Stimulated activated CD8-positive, alpha-beta memory T cell treated with anti-CD3 and anti-CD28 coated beads, Interleukin-15, amount 100 ng/mL, for 4 hours (primary cell): ENCODE measurements at places on chromosomes 13 and 19.

- no peak for DNase-seq
Observed at GRCh38 chr13:81714513-81714912, 1373.6 kb upstream of the SPRY2 start.

DNA sequence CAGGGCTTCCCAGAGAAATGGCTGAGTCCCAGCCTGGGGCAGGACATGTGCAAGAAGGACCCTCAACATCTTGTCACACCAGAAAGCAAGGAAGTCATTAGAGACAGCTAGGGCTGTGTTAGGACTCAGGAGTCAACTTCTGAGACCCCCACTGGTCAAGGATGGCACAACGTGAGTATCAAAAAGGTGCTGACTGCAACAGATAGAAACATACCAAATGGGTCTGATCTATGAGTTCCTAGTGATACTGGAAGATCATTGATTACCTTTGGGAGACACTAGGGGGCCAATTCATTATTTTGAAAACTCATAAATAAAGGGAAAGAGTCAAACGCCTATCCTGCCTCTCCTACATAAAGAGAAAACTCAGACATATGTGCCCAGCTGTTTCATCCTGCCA lies 73.5 kb upstream of the GJB6 start:
- DNase-seq, result no peak

DNA sequence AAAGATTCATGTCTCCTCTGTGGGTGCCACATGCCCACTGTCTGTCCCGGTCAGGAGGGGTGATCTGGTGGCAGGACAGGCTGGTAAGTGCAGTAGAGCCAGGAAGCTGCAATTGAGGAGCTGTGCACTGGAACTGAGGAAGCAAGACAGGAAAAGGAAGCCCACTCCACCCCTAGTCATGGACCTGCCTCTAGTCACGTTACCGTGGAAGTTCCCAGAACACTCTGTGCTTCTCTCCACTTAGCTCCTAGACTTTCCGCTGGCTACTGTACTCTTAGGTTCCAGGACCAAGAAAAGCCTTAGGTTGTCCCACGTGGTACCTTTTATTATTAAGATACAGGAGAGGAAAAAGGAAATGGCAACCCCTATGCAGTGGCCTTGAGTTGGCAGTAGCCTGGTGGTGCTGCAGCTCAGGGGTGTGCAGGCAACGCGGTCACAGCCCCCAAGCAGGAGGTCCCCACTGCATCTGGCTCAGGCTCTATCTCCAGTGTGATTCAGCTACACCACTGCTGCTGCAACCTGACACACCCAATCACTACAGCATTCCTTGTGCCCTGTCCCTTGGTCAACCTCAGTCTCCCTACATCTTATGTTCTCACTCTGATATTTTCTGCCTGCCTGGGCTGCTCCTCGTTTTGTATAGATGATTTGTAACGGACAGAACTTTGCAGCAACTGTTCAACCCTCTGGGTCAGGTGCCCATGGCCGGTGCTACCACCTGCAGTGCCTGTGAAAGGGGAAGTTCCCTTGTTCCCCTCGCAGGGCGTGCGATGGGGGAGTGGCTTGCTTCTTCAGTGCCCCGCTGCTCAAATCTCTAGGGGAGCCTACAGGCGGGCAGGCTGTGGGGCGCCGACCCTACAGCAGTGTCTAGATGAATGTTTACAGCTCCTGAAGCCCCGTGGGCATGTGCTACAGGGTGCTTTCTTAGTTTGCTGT lies 24.4 kb upstream of the GPR12 start:
- DNase-seq, result no peak

DNA sequence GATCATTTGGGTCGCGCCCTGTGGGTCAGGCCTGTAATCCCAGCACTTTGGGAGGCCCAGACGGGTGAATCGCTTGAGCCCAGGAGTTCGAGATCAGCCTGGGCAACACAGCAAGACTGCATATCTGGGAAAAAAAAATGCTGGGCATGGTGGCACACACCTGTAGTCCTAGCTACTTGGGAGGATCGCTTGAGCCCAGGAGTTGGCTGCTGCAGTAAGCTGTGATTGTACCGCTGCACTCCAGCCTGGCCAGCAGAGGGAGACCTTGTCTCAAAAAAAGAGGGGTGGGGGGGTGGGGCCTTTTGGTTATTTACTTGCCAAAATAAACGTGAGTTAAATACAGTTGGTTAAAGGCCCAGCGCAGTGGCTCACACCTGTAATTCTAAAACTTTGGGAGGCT lies 9.8 kb upstream of the ZNF544 start:
- no peak for DNase-seq

DNA sequence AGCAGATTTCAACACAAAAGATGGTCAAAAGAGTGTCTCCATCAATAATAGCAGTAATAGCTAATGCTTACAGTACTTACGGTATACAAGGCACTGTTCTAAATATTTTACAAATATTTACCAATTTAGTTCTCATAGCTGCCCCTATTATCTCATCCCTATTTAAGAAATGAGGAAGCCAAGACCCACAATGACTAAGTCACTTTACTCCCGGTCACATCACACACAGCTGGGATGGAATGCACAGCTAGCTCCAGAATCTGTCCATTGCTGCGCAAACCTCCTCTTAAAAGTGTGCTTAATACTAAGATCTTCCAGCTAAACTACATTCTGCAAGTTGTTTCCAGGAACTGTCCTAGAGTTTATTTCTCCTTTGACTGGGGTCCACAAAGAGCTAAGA lies 63.4 kb downstream of the RAP2A start:
- DNase-seq, result no peak

DNA sequence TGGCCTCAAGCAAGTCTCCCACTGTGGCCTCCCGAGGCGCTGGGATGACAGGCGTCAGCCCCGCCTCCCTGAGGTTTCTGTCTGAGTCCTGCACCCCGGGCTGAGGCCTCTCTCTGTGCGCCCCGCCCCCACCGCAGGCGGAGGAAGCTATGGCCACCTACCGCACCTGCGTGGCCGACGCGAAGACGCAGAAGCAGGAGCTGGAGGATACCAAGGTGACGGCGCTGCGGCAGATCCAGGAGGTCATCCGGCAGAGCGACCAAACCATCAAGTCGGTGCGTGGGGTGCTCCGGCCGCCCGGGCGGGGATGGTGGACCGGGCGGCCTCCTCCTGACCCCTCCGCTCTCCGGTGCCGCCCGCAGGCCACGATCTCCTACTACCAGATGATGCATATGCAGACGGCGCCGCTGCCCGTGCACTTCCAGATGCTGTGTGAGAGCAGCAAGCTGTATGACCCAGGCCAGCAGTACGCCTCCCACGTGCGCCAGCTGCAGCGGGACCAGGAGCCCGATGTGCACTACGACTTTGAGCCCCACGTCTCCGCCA lies 12.7 kb downstream of the ARHGAP45 start:
- DNase-seq, result no peak

GRCh38 chr13:79479882-79480281 lies 1.1 kb upstream of the NDFIP2 start:
- DNase-seq, result no peak

GRCh38 chr19:51786646-51787494 lies 8.1 kb upstream of the FPR3 start:
- DNase-seq, result no peak

GRCh38 chr19:51476164-51476563 lies 2.2 kb upstream of the CEACAM18 start:
- no peak for DNase-seq

- DNase-seq, result no peak
Observed at GRCh38 chr13:76707360-76707759, 178.8 kb downstream of the KCTD12 start.

GRCh38 chr19:17325881-17326594 lies 8.6 kb downstream of the ANO8 start:
- no peak for DNase-seq

DNA sequence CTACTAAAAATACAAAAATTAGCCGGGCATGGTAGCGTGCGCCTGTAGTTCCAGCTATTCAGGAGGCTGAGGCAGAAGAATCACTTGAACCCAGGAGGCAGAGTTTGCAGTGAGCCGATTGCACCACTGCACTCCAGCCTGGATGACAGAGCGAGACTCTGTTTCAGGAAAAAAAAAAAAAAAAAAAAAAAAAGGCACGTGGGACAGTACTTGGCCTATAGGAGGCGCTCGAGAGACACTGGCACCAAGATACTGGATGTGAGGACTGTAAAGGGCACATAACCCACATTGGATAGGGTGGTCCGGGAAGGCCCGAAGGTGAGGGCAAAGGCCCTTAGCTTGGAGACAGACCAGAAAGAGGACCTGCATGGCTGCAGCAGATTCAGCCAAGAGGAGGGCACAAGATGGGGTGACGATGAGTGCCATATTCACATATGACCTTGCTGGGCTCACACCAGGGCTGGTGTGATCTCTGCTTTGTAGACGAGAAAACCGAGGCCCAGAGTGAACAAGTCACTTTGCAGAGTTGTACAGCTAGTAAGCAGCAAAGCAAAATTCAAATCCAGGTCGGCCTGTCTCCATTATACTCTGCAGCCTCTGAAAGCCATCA lies 89.4 kb downstream of the DPF1 start:
- DNase-seq, result no peak

DNA sequence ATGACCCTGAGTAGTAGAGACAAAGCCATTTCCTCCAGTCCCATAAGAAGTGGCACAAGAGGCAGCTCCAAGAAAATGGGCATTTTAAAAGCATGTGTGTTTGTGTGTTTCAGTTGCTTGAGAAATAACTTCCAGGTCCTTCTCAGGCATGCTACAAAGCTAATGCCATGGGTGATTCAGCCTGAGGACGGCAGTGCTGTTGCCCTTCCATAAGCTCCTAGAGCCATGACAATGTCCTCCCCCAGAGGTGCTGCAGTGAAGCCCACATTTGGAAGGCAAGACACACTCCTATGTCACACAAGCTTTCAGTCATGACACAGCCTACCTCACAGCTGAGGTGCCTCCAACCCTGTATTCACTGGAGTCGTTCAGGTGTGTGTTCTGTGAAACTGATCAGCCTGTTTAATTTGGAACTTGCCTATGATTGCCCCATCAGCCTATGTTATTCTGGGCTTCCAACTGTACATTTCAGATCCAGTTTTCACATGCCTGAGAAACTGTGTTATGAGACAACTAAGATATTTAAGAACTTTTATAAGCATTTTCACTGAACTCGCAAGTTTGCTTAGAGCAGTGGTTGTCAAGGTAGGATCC lies 213.6 kb downstream of the FOXO1 start:
- DNase-seq, result no peak

DNA sequence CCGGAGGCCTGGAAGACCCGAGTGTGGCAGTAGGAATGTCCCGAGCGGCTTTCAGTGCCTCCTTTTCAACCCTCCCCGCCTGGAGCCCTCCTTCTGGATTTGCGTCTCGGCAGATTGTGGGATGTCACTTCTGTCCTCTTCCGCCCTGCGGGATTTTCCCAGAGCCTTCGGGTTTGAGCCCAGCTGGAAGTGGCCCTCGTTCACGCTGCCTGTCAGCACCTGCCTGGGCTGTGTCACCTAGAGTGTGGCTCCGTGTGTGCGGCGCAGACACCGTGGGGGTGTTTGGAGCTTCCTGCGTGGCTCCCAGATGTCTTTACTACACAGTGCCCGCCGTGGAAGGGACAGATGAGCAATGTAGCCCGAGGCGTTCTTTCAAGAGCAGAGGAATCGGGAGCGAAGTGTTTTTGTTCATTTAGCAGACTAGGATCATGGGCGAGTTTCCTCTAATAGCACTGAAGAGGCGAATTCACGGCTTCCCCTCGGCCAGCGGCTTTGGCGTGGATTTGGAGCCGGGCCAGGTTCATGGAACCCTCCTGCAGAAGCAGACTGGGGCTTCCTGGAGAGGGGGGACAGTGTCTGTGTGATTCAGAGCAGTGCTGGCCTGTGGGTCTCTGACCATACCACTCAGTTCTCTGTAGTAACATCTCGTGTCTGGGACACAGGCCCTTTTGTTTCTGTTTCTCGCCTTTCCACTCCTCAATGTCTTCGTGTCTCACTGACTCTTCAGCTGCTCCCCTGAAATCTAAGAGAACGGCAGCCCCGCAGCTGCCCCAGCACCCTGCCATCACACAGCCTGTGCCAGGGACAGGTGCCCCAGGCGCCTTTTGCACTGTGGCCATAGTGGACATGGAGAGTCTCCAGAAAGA lies 68.0 kb downstream of the KDM4B start:
- no peak for DNase-seq

DNA sequence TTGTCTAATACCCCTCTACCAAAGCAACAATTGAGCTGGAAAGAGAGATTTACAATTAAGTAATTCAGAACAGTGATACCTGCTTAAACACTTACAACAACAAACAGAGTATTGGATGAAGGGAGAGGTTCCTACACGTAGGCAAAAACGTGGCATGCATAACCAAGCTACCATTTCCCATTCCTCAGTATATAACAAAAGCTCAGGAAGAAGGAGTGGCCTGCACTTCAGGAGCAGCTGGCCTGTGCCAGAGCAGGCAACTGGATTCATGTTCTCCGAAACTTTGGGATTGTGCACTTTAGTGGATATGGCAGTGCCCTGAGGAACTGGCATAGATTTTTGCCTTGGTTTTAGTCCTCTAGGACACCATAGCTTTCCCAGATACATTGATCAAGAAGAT lies 630.2 kb upstream of the PCDH9 start:
- DNase-seq, result no peak

- DNase-seq, result no peak
Observed at GRCh38 chr19:55454787-55455243, 6.6 kb downstream of the ISOC2 start.

DNA sequence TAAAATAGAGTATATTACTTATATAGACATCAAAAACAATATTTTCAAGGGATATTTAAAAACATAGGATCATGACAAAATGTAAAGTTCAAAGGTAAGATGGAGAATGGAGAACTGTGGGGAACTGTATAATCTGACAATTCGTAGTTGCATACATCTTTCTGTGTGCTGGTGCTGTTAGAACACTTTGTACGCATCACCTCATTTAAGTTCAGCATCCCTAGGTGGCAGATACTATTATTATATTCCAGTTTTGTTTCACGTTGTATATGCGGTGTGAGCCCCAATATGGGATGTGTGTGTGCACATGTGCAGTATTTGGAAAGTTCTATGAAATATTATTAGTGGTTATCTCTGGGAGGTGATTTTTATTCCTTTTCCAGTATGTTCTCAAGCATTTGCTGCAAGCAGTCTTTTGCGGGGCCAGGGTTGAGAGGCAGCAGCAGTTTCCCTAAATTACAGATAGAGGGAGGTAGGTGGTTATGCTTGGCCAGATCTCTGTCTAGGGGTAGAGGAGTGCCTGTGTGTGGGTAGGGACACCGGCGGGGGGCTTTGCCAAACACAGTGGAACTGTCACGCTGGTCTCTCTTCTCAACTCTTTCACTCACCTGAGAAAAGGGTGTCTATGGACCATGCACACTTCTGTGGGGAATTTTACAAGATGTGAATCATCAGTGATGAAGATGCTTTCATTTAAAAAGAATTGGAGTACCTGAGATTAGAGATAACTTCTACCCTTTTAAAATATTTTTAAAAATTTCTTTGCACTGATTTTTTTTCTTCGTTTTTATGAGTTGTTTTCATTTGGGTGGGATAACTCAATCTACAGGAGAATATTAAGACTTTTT lies 55.6 kb upstream of the ALOX5AP start:
- no peak for DNase-seq

GRCh38 chr19:7622933-7623685 lies 6.2 kb downstream of the XAB2 start:
- no peak for DNase-seq
